ENCODE measurements at places on chromosomes 5 and 9.

GRCh38 chr9:137315581-137316011, 13.5 kb upstream of the NRARP start:
- DNase-seq, result no peak

GRCh38 chr5:38509185-38509584, 47.3 kb downstream of the LIFR start:
- DNase-seq, result no peak

- no peak for DNase-seq
These were observed 1.1 kb upstream of the GPSM1 start for GRCh38 chr9:136326061-136326760.

DNA sequence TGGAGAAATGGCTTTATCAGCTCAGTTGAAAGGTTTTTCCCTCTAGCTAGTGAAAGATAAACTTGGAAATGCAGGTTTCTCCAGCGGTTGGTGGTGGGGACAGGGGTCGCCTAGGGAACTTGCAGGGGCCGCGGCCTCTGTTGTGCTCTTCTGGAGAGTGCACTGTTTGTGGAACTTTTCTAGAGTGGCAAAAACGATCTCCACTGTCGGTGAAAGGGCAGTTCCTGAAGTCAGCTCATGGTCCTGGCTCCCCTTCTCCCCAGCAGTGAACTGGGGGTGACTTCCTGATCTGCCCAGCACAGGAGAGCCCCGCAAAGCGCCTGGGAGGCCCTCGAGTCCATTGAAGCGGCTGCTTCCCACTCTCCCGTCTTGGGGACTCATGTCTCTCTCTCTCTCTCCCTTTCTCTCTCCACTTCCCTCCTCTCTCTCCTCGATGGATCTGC, 3.2 kb downstream of the IRX1 start:
- DNase-seq, result no peak

GRCh38 chr5:146862641-146863040, 15.9 kb downstream of the PPP2R2B start:
- no peak for DNase-seq

GRCh38 chr5:81924442-81924841, 47.4 kb upstream of the ATG10 start:
- no peak for DNase-seq

- no peak for DNase-seq
These were observed 39.3 kb upstream of the TDRD7 start for GRCh38 chr9:97372580-97372979.

DNA sequence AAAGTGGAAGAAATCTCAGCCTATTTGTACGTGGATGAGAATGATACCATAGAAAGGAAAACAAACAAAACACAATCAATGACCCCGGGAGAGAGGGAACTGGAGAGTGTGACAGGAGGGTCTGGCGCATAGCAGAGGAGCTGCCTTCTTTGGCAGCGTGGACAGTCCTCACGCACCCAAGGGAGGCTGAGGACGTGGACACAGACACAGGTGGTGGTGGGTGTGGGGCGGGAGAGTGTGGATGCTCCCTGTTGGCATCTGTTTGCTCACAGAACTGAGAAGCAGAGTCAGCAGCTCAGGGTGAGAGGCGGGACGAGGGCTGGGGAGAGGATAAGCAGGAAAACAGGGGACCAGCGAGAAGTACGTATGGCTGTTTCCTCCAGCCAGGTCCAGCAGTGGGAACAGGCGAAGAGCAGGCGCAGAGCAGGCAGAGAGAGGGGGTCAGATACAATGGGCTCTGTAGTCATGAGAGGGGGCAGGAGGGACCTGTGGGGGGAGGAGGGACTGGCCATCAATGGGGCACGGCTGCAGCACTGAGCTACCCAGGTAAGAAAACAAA, 10.0 kb downstream of the CMBL start:
- DNase-seq, result no peak

- DNase-seq, result no peak
These were observed 15.6 kb downstream of the C5orf58 start for GRCh38 chr5:170248172-170248930.

DNA sequence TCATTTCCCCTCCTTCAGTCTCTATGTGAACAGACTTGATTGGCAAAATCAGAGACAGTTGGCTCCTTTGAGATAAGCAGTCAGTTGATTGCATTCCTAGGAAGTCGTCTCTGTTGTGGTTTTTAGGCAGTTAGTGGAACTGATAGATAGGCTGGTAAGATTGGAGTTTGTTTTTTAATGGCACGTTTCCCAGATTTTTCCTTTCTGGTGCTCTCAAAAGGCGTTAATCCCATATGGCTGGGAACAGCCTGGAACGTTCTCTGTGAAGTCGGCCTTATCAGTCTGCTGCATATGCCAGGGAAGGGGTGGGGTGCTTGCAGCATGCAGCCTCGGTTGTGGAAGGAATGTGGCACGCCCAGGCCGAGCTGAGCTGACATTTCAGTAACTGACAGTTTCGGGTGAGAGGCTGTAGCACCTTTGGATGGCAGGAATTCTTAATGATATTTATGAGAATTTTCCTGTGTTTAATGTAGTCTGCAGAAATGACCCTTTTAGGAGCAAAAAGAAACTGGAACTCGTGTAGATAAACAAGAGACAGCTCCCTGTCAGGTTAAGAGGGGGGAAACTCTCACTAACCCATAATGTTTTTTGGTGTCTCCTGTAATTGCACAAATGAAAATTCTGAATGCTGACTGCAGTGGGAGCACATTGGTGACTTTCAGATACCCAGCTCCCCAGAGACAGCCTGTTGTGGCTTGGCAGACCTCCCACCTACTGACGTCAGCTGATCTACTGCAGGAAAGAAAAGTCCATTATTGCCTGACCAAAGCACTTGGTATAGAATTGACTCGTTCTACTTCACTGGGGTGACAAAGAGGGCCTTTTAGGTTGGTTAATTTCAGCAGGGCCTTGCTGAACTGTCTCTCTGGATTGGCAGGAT, 6.3 kb downstream of the SPTAN1 start:
- peak; percentile 21 for DNase-seq

GRCh38 chr5:151212406-151212798, 11.5 kb downstream of the CCDC69 start:
- no peak for DNase-seq

DNA sequence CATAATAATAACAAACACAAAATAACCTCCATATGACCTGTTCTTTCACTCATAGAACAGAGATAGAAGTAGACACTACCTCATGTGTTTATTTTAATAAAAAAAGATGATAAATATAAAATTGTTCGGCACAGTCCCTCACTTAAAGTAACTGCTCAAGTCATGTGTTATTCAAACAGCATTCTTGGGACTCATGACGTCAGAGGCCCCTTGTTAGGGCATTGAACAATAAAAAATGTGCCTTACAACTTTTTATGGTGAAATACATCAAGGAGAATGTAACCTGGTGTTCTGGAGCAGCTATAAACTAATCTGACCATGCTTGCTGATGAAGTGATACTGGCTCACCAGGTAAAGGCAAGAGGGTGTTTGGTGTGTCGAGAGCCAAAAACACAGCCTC, 12.2 kb upstream of the NDFIP1 start:
- DNase-seq, result peak; percentile 72

DNA sequence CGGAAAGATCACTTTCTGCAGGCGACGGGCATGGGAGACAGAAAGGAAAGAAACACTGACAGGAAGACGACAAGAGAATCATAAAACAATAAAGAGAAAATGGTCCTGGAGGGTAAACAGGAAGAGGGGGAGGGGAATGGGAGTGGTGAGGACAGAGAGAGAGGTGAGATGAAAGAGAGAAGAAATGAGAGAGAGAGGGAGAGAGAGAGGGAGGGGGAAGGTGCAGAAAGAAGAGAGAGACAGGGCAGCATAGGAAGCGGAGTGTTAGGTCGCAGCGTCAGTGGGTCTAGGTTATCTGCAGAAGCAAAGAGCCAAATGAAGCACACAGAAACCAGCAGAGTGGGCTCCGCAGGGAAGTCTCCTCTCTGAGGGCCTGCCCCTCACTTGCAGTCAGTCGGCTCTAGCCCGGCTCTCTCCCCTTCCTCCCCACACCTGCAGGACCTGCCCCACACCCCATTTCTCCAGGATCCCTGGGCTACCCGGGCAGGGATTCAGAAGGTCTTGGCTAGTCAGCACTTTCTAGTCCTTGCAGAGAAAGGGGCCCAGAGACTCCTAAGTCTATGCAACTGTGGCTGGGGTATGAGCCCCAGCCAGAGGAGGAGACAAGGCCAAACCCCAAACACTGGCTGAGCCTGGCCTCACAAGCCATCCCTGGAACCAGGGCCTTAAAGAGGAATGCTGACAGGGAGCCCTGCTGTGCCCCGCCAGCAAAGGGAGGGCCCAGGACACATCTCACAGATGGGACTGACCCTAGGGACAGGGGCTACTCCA, 29.7 kb upstream of the MEIKIN start:
- DNase-seq, result peak; percentile 44

DNA sequence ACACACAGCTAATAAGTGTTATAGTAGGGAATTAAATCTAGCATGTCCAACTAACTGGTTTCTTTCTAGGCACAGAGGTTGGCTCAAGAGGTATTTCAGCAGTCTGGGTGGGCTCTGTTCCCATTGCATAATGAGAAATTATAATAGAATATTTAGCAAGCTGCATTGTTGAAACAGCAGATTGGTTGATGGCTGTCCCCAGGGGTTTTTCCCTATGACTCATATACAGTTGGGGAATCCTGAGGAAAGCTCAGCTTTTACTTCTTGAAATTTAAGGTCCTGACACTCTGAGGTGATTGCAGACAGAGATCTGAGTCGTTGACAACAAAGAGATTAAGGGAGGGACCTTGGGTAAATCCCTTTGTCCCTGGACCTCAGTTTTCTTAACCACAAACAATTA, 38.3 kb upstream of the TNFSF8 start:
- DNase-seq, result no peak

GRCh38 chr9:99140685-99141314, 35.9 kb downstream of the TGFBR1 start:
- peak; percentile 23 for DNase-seq

DNA sequence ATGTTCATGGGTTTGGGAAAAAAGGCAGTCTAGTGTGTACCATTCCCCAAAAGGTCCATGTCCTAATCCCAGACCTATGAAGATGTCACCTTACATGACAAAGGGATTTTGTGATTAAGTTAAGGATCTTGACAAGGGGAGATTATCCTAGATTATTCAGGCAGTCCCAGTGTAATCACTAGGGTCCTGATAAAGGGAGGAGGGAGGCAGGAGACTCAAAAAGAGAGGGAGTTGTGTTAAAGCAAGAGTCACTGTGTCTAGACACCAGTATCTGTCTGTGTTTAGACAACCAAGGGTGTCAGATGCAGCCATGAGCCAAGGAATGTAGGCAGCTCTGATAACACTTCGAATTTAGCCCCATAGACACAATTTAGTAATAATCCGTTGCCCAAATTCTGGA, 49.5 kb downstream of the DPYSL3 start:
- no peak for DNase-seq

DNA sequence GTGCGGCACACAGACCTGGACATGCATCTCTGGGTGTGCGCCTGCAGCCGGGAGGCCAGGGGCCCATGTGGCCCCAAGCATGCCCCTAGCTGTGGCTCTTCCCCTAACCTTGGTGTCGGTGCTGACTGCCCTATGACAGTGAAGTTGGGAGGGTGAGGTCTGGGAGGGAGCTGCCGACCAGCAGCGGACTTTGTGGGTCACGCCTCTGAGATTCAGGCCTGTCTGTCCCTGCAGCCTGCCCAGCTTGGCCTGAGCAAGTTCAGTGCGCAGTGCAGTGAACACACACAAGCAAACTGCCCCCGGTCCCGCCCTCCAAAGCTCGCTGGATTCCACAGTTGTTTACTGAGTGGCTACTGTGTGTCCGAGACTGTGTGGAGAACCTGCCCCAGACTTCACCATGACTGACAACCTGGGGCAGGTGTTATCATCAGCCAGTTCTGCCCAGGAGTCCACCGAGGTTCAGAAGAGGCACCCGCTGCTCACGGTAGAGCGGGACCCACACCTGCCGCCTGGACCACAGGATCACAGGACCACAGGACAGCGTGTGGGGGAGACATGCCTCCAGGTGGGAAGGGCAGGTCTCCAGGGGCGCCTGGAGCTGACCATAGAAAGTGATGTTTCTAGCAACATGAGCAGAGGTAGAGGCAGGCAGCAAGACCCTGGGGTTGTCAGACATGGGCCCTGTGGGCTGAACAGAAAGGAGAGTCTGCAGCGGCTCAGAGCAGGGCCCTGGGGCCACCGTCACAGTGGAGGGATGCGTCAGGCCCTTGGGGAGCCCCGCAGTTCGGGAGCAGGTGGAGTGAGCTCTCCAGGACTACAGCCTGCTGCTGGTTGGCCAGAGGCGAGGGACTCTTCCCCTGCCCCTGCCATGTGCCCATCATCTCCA, 105.1 kb downstream of the PHF2 start:
- peak; percentile 47 for DNase-seq

GRCh38 chr5:1527533-1528205, 3.9 kb upstream of the LPCAT1 start:
- no peak for DNase-seq

DNA sequence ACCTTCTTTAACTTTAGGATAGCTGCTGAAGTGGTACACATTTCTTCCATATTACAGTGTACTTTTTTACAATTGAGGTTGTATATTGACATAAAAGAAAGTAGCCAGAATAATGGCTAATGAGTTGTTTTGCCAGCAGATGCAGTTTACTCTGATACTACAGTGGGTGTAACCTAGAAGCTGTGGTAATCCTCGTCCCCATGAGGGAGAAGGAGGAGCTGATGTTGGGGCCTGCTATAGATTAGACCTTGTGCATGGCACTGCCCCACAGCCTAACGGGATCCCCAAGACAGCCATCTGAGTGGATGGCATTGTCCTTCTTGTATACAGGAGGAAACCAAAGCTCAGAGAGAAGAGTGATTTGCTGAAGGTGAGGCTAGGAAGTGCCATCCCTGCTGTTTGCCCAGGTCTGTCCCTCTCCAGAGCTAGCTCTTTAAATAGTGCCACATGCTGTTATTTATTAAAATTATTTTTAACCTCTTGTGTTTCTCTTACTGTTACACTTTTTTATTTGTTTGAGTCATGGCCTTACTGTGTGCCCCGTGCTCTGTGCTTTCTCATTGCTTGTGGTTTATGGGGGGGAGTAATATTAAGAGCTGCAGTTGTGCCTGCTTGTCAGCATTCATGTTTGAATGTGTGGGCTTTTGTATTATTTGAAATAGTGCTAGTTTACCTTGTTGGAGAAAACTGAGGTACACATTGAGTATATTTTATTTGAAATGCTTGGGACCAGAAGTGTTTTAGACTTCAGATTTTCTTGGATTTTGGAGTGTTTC, 65.3 kb downstream of the ICE1 start:
- no peak for DNase-seq

- DNase-seq, result no peak
These were observed 36.6 kb downstream of the DROSHA start for GRCh38 chr5:31495336-31495735.

GRCh38 chr9:38389313-38389712, 3.2 kb upstream of the ALDH1B1 start:
- DNase-seq, result no peak

DNA sequence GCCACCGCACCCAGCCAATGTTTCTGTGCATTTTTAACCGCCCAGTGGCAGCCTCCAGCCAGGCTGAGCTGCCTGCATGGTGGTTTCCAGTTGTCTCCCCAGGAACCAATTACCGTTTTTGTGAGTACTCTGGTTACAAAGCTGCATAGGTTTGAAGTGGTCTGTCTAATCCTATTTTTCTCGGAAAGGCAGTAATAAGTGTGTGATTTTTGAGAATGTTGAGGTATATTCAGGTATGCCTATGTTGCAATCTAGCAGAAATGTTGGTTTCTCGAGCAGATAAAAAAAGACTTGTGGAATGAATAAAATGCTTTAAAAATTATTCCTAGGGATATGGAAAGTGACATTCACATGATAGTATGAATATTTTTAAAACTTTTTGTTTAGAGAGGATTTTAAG, 41.5 kb upstream of the ANKH start:
- no peak for DNase-seq

All from CD8-positive, alpha-beta T cell (primary cell).